ENCODE measurements at places on chromosomes 5 and 9.

- no peak for DNase-seq
These were observed 126.4 kb downstream of the CRB2 start for GRCh38 chr9:123482295-123482968.

DNA sequence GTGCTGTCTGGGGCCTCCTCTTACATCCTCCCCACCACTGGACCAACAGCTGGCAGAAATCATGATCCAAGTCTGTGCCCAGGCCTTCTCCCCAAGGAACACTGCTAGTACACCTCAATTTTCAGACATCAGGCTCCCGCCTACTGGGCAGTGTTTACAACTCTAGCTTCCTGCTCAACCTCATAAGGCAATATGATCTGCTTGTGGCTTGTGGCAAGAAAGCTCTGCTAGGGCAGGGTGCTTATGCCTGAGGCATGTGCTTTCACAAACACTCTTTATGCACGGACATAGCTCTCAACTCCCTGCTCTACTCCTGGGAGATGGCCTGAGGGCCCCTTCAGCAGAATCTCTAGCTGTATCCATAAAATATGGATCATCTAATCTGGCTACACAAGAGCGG, 32.5 kb downstream of the SH3TC2 start:
- DNase-seq, result no peak

- DNase-seq, result peak; percentile 92
These were observed 142.6 kb upstream of the LMX1B start for GRCh38 chr9:126471084-126471624.

DNA sequence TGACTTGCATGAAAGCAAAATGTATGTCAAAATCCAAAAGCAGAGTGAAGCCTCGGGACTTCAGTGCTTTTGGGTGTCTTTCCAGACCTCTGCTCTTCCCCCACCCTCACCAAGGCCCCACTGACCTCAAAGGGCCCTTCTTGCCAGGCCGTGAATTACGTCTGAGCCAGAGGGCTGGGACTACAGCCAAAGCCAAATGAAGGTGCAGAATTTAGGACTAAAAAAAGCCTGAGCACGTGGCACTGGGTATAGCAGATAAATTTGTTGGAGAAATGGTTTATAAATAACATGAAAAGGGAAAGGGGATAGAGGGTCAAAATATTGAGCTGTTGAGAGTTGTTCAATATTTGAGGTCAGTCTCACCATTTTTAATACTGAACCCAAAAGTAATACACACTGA, 163.4 kb downstream of the GHR start:
- DNase-seq, result no peak

DNA sequence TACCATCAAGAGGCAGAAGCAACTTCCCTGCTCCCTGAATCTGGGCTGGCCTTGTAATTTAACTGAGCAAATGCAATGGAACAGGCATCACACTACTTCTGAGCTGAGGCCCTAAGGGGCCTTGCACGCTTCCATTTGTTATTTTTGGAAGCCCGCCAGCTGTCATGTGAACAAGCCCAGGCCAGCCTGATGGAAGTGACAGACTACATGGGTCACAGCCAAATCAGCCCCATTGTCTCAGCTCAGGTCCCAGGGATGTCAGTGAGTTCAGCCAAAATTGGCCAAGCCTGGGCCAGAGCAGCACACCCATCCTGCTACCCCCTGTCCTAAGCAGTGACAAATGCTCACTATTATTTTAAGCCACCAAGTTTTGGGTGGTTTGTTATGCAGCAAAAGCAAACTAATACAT, 72.8 kb downstream of the PRRT1B start:
- DNase-seq, result no peak

DNA sequence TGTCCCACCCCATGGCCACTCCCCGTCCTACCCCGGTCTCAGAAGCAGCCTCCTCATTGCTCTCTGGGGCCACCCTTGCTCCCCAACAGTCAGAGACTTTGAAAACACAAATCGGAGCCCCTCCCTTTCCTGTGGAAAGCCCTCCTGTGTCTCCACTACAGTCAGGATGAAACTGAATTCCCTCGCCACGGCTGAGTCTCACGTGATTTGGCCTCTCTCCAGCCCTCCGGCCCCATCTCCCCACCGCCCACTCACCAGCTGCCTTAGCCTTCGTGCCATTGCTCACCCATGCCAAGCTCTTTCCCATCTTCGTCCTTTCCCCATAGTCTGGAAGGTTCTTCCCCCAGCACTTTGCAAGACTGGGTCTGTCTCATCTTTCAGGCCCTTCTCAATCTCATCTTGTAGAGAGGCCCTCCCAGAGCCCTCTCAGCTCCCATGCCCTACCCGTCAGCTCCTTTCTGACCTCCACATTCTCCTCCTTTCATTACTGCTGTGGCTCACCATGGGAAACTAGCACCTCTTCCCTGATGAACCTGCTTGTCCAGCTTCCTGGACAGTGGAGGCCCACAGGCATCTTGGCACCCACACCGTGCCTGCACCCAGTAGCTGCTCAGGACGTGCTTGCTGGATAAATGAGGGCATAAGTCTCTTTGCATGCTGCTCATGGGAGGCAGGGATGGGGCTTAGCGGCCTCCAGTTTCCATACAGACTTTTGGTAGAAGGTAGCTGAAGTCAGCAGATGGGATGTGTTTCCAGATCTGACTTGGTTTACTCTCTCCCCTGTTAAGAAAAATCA, 126.4 kb upstream of the COL5A1 start:
- DNase-seq, result no peak

- no peak for DNase-seq
These were observed 4.1 kb upstream of the LHX6 start for GRCh38 chr9:122232796-122233306.

- DNase-seq, result no peak
These were observed 34.1 kb upstream of the PAM start for GRCh38 chr5:102720969-102721368.
